ENCODE measurements at places on chromosomes 12 and 14.
A peak's percentile ranks its signal among the peaks of the same experiment; 100 is the strongest.

DNA sequence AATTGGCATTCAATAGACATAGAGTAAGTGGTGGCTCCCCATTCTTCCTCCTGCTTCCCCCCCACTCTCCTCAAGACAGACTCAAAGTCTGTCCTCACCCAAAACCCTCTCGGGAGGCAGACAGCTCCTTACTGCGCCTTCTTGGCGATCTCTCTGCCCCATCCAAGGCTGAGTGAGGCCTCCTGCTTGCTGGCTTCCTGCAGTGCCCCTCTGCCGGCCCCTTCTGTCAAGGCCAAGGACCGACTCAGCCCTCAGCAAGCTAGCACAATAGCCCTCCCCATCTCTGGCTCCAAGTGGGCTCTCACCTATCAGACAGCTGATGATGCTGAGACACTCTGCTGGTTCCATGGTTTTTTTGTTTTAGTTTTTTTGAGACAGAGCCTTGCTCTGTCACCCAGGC, 62.5 kb upstream of the DLK1 start:
- DNase-seq = no peak

DNA sequence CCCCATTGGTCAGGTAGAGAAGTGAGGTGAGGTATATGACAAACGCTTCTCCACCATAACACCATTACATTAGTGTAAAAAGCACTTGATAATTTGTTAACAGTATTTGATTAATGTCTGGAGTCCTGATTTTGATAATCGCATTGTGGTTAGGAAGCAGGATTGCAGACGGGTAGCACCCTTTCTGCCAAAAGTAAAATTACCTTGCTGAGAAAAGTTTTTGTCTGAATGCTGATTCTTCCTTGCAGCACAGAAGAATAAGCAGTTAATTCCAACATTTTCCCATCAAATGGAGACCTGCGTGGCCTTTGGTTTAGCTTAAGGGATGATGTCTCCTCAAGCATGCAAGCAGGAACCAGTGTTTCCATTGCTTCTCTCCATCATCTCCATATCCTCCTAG, 1090.2 kb upstream of the TMEM132C start:
- DNase-seq = no peak

- DNase-seq = no peak
Measured at GRCh38 chr12:130115646-130116045, 46.6 kb upstream of the FZD10 start.

- no peak for DNase-seq
Measured at GRCh38 chr14:76937181-76938091, 91.1 kb downstream of the IRF2BPL start.

DNA sequence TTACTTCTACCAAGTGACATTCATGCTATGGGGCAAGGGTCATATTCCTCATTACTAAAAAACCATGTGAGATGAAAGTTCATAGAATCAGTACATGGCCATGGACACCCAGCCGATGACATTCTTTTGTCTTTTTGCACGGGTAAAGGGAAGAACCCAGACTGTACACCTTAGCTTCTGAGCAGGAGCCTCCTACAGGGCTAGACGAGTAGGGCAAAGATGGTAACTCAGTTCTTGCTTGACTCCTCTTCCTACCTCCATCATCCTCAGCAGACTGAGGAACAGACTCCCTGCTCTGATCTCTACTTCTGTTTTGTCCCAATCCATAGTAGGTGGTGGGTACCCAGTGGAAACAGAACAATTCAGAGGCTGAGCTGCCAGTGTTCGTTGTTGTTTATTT, 281.3 kb downstream of the NPAS3 start:
- DNase-seq = no peak

GRCh38 chr14:104473649-104474494, 105.7 kb upstream of the C14orf180 start:
- DNase-seq = no peak

DNA sequence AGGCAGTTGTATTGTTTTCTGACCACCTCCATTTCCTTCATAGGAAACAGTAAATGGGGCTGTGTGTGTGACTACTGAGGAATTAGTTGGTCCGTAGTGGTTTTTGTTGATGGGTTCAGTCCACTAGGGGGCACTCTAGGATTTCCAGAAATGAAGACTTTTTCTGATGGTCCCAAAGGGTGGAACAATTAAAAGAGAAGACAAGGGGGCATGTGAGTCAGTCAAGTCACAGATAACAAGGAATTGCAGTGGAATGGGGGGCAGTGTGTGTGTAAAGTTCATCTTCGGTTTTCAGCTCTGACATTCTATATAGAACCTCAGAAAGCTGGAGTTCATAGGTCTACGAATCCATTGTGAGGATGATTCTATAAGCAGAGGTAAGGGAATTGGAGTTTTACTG, 186.6 kb upstream of the OR4E1 start:
- DNase-seq = no peak

DNA sequence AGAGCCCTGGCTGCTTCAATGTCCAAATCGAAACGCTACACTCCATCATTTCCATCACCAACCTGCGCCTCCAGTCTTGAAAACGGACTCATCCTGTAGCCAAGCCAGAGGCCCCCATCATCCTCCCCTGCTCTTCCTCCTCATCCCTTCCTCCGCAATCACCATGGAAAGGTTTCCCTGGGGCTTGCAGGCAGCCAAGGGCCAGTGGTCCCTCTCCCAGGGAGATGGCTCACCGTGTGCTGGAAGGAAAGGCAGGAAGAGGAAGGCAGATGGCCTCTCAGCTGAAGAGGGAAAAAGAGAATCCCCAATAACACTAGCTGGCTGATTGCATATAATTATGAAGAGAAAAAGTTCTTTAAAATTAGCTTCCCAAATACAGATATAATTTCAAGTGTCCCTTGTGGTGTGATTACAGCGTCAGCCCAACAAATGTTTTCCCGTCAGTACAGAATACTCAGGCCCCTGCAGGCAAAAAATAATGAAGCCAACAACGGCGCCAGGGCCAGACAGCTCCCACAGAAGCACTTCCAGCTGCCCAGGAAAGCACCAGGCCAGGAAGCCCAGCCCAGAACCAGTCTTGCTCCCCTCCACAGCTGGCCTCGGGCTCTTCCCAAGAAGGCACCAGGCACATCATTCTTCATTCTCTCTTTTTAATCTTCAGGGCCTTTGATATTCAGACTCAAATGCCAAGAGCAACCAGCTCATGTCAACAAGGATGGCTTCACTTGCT, 24.7 kb downstream of the ITPK1 start:
- no peak for DNase-seq

GRCh38 chr14:53824061-53824460, 132.6 kb downstream of the BMP4 start:
- no peak for DNase-seq

- no peak for DNase-seq
Measured at GRCh38 chr12:114668886-114669288, 15.1 kb downstream of the TBX3 start.

- DNase-seq = no peak
Measured at GRCh38 chr14:57085801-57086200, 182.9 kb downstream of the EXOC5 start.

DNA sequence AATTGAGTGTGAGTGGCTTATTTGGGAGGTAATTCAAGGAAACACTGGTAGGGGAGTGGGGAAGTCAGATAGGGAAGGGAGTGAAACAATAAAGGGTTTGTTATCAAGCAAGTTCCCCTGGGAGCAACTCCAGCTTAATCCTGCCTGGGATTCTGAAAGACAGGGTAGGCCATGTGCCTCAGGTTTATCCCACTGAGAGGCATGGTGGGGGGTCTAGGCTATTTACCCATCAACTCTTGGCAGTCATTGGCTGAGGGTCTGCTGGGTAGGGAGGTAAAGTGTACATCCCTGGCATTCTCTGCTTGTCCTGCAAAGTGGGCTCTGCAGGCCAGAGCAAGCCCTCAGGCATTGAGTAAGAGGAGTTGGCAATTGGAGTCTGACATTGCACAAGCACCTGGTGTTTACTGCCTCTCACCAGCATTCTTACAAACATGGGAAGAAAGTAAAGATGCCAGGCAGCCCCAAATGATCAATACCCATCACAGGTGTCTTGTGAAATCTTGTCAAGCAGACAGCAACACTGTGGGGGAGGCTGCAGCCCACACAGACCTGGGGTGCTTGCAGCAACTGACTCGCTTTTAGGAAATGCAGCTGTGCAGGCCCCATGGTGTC, 169.3 kb downstream of the KTN1 start:
- DNase-seq = no peak

DNA sequence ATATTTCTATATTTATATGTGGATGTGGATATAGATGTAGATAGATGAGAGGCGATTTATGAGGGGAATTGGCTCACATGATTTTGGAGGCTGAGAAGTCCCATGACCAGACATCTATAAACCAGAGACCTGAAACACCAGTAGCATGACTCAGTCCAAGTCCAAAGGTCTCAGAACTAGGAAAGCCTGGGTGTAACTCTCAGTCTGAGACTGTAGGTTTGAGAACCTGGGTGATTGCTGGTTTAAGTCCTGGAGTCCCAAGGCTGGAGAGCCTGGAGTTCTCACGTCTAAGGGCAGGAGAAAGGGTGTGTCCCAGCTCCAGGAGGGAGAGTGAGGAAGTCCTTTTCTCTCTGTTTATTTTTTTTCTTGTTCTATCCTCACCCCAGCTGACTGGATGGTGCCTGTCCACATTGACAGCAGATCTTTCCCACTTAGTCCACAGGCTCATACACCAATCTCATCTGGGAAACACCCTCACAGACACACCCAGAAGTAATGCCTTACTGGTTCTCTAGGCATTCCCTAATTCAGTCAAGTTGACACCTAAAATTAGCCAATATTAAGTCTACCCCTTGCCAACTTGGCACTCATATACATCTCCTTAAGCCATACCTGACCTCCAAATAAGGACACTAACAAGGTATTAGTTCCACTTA, 45.4 kb downstream of the EMP1 start:
- DNase-seq = no peak

DNA sequence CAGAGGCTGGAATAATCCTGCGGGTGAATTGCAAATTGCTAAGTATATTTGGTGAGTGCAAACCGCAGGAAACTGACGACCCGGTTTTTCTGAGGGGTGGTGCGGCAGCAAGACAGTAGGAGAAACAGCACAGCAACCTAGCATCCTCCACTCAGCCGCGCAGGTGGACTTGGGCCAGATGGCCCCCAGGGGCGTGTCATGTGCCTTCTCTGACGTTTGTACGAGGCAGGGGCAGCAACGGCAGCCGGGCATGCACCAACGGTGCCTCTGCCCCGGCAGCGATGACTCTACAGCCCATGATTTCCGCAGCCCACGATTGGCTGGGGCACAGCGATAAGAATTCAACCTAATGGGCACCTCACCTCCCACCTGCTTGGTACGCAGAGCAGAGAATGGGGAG, 11.1 kb upstream of the CLEC2A start:
- no peak for DNase-seq

DNA sequence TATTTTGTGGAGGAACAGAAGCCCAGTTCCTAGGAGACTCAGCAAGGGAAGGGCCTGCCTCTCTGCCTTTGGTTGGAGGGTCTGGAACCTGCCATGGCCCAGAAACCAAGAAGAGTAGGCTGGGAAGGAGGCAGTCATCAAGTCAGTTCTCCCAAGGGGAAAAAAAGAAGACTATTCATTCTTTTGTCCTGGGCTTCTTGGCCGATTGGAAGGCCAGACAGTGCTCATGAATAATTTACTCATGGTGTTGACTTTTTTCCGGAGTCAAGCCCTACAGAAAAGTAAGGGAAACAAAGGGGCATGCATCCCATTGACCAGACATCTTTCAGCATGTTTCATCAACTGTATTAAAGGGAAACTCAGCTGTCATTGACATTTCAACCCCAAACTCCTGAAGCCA, 168.1 kb downstream of the PRKCH start:
- DNase-seq = no peak

GRCh38 chr12:3034067-3034750, 43.0 kb upstream of the TSPAN9 start:
- DNase-seq = peak; percentile 9

DNA sequence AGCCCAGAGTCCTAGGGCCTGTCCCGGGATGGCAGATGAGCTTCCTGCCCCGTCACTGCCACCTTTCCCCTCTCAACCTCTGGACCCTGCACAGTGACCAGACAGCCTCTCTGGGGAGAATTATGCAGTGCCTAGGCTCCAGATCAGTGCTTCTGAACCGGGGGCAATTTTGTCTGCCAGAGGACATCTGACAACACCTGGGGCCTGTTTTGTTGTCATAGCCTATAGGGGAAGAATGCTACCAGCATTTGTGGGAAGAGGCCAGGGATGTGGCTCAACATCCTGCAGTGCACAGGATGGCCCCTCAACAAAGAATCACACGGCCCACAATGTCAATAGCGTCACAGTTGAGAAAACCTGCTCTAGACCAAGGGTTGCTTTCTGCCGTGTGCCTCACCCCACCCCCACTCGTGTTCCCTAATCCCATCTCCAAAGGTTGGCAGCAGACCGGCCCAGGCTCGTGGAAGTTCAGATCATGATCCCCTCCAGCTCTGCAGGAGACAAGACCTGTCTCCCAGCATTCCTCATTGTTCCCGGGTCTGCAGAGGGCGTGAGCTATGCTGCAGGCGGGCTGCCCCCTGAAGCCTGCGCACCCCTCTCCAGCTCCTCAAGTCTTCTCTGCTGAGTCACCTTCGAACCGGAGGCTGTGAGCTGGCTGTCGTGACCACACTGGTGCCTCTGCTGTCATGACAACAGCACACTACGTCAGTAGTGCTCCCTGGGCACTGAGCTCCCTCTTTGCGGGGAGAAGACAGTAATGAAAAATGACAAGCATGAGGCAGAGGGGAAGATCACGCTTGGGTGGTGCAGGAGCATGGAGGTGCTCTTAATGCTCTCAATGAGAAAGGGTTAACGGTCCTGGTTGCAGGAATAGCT, 2.0 kb upstream of the GAPDH start:
- peak; percentile 69 for DNase-seq

- DNase-seq = no peak
Measured at GRCh38 chr14:104224506-104225277, 86.3 kb downstream of the KIF26A start.

DNA sequence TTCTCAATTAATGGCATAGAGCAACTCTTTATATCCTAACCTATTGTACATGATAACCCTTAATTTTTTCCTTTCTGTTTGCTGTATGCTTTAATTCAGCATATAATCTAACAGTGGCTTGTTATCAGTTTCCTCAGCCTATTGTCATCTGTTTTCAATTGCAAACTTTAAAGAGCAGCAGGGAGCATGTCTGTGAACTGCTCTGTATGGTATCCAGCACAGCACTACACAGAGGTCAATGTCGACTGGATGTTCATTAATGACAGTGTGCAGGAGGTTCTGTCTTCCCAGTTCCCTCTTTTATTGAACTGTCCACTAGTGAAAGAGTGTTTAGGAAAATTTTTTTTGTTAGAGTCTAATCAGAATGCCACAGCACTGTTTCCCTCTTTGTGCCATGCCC, 609.1 kb downstream of the SOX5 start:
- DNase-seq = no peak

- no peak for DNase-seq
Measured at GRCh38 chr14:71324767-71325272, 417.6 kb downstream of the PCNX1 start.

- no peak for DNase-seq
Measured at GRCh38 chr12:113241191-113242025, 20.1 kb downstream of the TPCN1 start.
